Fibroblast of upper back skin (primary cell): ENCODE measurements at places on chromosomes 2 and 18.

DNA sequence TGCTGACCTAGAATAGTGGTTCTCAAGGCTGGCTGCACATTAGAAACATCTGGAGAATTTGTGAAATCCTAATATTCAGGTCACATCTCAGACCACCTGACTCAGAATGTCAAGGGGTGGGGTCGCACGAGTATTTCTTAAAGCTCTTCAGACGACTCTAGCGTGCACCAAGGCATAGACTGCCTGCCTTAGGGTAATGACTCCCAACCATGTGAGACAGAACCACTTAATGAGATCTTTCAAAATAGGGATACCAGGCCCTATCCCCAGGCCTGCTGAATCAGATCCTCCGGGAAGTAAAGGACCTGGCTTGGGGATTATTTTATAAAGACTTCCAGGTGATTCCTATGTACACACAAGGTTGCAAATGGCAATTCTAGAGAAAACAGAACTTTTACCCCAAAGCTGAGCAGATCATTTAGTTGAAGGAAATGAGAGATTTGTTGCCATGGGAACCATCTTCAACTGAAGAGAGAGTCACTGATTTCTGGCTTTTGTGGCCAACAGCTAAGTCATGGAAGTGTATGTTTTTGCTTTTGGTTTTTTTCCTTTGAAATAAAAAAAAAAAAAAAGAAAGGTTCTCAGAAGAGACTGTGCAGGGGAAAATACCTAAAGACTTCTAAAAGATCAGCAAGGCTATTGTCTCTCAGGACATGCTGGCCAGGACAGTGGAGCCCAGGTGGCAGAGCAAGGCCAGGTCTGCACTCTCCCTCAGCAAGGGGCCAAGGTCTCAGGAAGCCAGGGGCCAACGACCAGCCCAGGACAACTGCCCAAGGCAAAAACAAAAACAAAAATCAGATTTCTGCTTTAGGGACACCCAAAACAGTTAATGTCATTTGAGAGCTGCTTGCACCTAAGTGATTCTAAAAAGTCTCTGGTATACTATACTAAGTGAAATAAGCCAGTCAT lies 15.3 kb upstream of the LOXHD1 start:
- DNase-seq, result peak; percentile 31

DNA sequence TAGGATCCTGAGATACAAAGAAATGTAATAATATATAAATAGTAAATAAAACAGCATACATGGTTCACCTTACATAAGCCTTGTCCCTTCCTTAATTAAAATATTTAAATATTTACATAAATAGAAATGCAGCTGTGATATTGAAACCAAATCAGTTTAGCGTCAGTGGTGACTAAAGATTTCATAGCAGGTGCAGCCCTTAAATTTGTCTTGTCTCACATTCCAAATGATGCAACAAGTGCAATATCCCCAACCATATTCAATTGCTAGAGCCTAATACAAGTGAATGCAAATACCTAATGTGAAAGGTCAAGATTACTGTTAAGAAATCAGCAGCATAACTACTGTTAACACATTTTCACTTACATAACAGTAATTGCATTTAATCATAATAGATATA lies 539.5 kb downstream of the NYAP2 start:
- DNase-seq, result no peak

GRCh38 chr18:57523171-57523956 lies 63.1 kb downstream of the FECH start:
- no peak for DNase-seq

DNA sequence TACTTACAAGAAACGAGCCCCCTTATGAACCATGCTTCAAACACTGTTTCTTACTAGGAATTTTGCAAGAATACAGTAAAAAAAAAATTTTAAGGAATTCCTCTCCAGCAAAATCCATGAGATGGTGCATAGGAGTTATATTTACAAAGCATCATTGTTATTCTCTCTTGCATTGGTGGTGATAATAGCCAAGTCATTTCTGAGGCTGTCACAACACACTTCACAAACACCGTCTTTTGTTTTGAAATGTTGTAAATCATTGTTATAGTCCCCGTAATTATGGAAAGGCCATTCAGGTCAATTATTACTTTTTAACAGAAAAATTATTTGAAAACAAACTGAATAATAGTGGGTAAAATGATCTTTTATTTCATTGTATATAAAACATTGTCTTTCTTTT lies 60.1 kb downstream of the DYNC1I2 start:
- no peak for DNase-seq

DNA sequence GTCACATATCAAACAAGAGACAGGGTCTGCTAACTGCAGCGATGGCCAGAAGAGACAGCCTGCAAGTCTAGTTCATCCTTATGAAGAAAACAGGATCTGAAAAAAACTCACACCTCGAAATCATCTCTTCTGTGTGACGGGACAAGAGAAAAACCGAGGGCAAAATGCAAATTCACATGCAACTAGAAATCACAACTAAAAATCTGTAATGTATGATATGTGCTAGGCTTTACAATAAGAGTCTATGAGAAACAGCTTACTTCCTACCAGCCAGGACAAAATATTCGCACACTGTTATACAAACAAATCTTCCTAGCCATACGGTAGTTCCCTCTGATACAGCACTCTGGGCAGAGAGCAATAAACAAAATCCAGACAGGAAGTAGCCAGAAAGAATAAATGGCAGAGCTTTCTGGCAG lies 48.8 kb downstream of the ANKRD44 start:
- DNase-seq, result no peak

- no peak for DNase-seq
Observed at GRCh38 chr2:190748966-190749365, 100.1 kb downstream of the NAB1 start.
